ENCODE measurements at places on chromosomes 12 and 14. TPM values are rescaled to one million over a fixed set of nuclear protein-coding genes. Genes with fewer than 3 reads are reported as not detected.

C3AR1 gene
- total RNA-seq = not detected

KRT86 gene
- not detected for total RNA-seq

TAS2R7 gene
- not detected for total RNA-seq

LRP1-AS gene
- not detected for total RNA-seq

STYK1 gene
- 6.0 TPM for total RNA-seq

GPR135 gene
- total RNA-seq = 1.1 TPM

KCNJ8 gene
- total RNA-seq = not detected

STRN3 gene
- total RNA-seq = 37.4 TPM

CLEC12A gene
- total RNA-seq = not detected

PTHLH gene
- 0.25 TPM for total RNA-seq

FAM181A gene
- not detected for total RNA-seq

LRRC23 gene
- 3.8 TPM for total RNA-seq

NCAPD2 gene
- total RNA-seq = 36.8 TPM

CPNE6 gene
- total RNA-seq = not detected

HELB gene
- 2.8 TPM for total RNA-seq

ADAM21 gene
- total RNA-seq = 0.44 TPM

CLEC7A gene
- total RNA-seq = 0.25 TPM

FAIM2 gene
- total RNA-seq = not detected

HOXC10 gene
- total RNA-seq = not detected

JPH4 gene
- total RNA-seq = under 0.01 TPM

P2RX2 gene
- total RNA-seq = not detected

GSG1 gene
- not detected for total RNA-seq

MRPS35 gene
- 36.8 TPM for total RNA-seq

SLCO1A2 gene
- total RNA-seq = not detected

AQP6 gene
- not detected for total RNA-seq

SLC8A3 gene
- 1.3 TPM for total RNA-seq

FGF6 gene
- total RNA-seq = not detected

FAM90A1 gene
- total RNA-seq = not detected

KRT72 gene
- not detected for total RNA-seq

GDF3 gene
- 0.16 TPM for total RNA-seq

EPYC gene
- not detected for total RNA-seq

GEMIN2 gene
- total RNA-seq = 23.5 TPM

NOXRED1 gene
- 0.25 TPM for total RNA-seq

TSHR gene
- not detected for total RNA-seq

MFAP5 gene
- total RNA-seq = 0.13 TPM

CAPZA3 gene
- not detected for total RNA-seq

USP44 gene
- 0.81 TPM for total RNA-seq

FOXN4 gene
- total RNA-seq = not detected

TOMM20L gene
- not detected for total RNA-seq

GALNT9 gene
- 0.13 TPM for total RNA-seq

All from bladder microvascular endothelial cell (primary cell).